Small intestine (tissue), 16 donors: ENCODE measurements at places on chromosomes 11 and 22.

GRCh38 chr22:25404556-25404927 lies 159.9 kb upstream of the GRK3 start:
- peak; percentile 59 for DNase-seq

DNA sequence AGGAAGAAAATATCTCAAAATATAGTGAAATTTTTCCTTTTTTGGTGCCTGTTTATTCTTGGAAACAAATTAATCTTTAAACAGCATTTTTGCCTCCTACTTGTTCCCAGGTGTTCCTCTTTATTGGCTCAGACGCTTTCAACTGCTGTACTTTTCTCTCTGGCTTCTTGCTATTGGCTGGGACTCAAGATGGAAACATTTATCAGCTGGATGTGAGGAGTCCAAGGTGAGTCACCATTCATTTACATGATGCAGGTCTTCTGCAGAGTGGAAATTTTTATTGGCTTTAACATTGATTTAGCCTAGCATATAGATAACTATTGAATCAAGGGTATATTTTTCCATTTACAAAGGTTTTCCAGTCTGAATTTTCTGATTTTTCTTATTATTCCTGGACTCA lies 34.4 kb upstream of the DNAJB13 start:
- DNase-seq, result peak; percentile 55

GRCh38 chr11:3803726-3804495 lies 4.4 kb upstream of the PGAP2 start:
- DNase-seq, result no peak

DNA sequence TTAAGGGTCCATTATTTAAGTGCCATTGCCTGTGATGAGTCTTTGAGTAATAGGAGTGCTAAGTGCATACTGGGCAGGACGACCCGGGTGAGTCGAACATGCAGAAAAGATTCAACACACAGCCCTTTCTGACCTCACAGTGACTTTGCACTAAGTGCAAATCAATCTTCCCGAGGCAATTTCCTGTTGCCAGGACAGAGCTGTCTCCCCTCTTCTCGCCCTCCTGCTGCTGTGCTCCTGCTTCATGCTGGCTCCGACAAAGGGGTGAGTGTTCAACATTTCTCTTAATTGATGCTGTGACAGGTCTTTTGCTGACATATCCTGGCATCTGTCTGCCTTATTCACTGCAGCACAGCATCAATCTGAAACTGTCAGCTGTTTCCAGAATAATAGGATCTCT lies 42.0 kb downstream of the MCHR1 start:
- no peak for DNase-seq

DNA sequence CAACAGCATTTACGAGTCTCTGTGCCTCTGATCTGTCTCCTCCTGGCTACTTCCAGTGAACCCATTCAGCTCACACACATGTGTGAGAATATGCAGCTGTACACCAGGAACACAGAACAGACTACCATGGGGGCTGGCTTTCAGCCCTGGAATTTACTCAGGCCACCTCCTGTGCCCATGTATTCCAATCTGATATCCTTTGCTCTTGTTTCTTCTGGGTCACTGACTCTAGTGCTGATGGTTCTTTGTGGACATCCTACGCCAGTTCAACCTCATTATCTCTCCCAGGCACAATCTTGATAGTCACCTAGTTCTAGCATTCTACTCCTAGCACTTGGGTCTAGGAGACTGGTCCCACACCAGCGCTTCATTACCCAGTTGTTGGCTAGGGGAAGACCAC lies 23.0 kb upstream of the ZC3H12C start:
- no peak for DNase-seq

- no peak for DNase-seq
Measured at GRCh38 chr11:131810541-131810940, 440.1 kb downstream of the NTM start.

DNA sequence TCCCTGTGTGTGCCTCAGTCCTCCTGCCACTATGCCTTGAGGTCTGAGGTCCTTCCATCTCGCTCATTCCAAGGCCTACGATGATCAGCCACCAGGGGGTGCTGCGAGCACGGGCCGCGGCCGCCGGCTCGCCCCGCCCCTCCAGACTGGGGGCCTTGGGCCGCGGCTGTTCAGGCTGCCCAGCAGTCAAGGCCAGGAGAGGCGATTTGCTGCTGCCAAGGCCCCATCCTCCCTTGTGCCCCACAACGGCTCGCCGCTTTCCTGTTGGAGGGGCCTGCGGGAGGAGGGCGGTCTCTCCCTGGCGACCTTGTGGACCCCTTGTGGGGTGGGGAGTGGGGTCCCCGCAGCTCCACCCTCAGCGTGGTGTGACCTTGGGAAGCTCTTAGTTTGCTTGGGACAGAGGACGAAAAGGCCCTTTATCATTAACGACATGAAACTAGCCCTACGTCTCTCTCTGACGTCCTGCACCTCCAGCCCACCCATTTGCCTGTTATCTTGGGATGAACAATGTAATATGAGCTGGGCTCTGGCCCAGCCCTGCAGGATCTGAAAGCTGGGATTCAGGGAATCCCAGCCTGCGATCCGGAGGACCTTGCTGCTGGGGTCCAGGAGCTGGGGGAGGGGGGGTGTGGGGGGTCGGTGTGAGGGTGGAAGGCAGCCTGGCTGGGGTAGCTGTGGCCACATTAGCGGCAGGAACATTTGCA lies 5.3 kb upstream of the GALR3 start:
- peak; percentile 91 for DNase-seq

- DNase-seq, result peak; percentile 43
Measured at GRCh38 chr11:103927535-103927934, 108.9 kb upstream of the DDI1 start.
